ENCODE measurements at places on chromosomes 2 and 18.

GRCh38 chr2:224722250-224722649 is 6.1 kb upstream of the CCDC195 start:
- DNase-seq, result no peak

DNA sequence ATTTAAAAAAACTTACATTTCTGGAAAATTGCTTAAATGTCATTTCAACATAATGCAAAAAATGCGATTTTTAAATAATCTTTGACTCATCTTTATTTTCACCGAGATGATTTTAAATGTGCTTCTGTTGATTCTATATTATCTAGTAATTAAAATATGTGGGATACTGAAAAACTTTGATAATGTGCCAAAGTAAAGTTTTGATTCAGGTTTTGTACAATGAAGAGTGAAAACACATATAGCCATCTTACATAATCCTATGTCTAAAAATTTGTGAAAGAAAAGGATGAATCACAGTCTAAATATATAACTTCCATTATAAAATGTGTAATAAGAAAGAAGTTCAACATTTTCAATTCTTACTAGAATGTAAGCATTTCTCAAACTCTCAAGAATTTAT is 204.3 kb upstream of the ZC3H15 start:
- DNase-seq, result no peak

GRCh38 chr2:108587621-108588020 is 53.4 kb downstream of the LIMS1 start:
- no peak for DNase-seq

DNA sequence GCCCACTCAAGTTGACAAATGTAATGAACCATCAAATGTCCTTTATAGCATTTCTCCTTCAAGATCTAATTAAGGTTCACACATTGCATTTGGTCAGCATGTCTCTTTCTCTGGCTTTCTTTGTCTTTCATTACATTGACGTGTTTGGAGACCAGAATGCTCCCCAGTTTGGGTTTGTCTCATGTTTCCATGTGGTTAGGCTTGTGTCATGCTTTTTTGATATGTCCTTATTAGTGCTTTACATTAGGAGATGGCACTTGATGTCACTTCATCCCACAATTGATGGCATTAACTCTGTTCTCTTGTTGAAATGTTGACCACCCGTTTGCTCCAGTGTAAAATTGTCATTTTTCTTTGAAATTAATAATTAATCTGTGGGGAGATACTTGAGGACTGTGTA is 165.8 kb downstream of the AKAIN1 start:
- no peak for DNase-seq

GRCh38 chr2:172885996-172886395 is 150.4 kb downstream of the RAPGEF4 start:
- DNase-seq, result no peak

DNA sequence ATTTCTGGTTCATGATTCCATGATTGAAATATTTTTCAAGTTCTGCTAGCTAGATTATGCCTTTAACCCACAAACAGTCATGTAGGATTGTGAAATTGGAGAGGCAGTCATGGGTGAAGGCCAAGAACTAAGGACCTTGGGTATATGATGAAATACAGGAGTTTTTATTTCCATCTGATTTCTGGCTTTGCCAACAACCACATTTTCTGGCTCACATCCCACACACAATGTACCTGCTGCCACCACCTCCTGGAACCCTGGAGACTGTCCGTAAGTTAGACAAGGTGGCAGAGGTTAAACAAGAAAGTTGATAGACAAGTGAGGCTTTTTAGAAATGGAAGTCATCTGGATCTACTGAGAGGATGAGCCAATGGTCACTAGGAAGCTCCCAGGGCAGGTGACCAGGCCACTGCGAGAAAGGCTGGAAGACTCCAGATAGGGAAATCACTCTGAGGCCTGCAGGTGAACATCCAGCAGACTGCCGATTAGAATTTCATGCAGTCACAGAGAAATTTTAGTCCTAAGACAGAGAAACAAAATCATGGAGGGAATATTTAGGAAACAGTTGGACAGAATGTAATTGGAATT is 402.0 kb downstream of the ALK start:
- DNase-seq, result no peak

DNA sequence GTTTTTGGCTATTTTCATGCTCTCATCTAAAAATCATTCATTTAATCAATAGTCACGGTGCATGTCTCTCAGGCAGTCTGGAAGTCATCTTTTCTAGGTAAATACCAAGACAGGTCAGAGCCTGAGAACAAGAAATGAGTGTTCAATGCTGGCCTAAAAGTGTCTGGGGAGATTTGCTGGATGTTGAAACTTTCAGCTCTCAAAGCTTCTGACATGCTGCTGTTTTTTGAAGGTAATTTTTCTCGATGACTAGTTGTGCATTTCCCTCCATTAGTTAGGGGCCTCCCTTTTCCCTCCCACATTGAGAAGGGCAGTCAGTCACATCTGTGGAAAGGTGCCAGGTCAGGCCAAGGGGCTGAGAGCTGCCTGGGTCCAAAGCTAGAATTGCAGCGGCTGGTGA is 115.6 kb downstream of the LPIN1 start:
- DNase-seq, result no peak

DNA sequence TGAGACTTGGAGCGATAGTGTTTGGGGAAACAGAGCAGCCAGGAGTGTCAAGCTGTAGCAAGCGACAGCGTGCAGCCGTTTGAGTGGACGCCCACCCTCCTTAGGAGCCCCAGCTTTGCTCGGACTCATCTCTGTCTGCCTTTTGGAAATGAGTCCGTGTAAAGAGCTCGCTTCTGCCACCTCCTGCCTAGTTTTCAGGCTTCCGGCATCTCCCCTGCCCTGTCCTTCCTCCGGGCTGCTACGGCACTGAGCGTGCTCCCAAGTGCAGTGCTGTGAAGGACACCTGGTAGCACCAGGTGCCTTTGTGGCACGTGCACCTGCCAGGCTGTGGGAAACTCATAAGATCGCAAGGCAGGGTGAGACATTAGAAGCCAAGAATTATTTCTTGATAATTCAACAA is 117.1 kb downstream of the RNF144A start:
- DNase-seq, result no peak

DNA sequence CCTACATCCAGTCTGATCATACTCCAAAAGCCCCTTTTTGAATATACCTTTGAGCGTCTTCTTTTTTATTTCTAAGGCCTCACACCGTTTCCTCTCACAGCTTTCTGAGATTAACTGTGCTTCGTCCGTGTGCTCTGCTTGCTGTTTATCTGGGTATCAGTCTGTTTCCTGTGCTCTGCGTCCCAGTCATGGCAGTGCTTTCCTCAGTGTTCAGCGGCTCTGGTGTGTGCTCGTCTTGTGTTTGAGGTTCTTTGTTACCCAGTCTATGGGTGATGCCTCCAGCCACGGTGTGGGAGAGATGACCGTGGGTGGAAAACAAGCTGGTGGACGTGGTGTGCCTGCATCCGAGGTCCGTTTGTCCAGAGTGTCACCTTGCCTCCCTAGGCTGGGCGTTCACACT is 33.6 kb upstream of the BIN1 start:
- no peak for DNase-seq

DNA sequence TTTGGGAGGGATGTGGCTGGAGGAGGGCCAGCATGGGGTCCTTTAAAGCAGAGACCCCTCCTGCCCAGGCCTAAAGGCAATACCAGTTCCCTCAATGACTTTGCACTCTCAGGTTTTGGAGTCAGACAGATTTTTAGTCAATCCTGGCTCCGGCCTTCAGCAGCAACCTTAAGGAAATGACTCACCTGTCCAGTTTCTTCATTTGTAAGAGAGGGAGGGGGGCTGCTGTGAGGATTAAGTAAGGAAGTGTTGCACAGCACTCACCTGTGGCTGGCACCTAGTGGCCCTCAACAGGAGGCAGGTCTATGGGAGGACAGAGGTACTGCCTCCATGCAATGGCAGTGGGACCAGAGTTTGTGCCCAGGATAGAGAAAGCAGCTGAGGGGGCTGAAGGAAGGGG is 13.7 kb downstream of the CNGA3 start:
- no peak for DNase-seq

GRCh38 chr2:186976329-186976728 is 127.4 kb upstream of the ZSWIM2 start:
- DNase-seq, result no peak

- no peak for DNase-seq
Observed at GRCh38 chr2:216596980-216597509, 36.2 kb upstream of the IGFBP2 start.

DNA sequence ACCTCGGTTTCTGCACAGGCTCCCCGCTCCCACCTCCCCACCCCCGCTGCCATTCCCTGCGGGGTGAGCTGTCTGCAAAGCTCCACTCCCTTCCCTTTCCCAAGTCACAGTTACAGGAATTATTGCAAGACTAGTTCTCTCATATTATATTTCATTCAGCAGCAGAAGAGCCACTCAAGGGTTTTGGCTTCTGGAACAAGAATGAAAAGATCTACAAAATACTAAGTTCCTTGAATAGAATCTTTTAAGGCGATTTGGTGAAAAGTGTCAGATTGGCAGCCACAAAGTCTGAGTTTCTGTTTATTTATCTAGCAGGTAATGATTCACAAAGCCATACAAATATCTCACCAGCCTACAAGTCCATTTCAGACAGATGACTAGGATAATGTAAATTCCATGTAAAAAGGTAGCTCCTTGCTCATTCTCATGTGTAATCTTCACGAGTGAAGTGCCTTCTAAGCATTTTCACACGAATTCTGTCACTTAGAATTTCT is 221.9 kb upstream of the RBBP8 start:
- no peak for DNase-seq

- no peak for DNase-seq
Observed at GRCh38 chr18:80159713-80160636, 50.9 kb downstream of the ADNP2 start.

GRCh38 chr2:160269365-160269764 is 69.3 kb upstream of the ITGB6 start:
- no peak for DNase-seq

DNA sequence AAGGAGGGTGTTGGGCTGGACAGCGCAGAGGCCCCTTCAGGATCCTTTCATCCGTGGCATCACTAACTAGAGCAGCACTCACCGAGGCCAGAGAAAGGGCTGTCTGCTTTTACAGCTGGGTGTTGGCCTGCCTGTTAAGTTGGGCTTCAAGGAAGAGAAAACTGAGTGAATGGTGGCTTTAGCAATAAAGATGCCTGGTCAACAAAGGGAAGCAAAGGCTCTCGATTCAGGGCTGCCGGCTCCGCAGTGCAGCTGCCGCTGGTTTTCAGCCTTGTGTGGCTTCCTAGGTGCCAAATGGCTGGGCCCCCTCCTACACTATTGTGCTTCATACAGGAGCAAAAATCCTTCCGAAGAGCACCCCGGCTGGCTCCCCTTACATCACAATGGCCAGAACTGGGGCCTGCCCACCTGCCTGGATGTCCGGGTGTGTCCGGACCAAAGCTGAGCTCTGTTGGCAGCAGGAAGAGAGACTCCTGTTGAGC is 61.0 kb upstream of the GPR45 start:
- no peak for DNase-seq

GRCh38 chr2:147030966-147031720 is 813.7 kb upstream of the ACVR2A start:
- DNase-seq, result no peak

DNA sequence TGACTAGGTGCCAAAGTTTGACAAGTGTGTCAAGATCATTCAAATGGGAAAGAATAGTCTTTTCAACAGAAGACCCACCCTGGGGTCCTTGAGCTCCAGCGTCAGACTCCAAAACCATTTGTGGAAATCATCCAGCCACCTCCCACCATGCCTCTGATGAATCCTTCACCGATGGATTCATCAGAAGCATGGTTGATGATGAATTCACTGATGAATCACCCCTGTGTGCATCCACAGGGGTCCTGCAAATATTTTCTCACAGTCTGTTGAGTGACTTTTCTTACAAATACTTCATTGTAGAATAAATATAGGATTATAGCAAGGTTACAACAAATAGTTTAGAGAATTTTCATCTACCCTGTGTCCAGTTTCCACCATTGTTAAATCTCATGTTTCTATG is 4.3 kb downstream of the UGT1A9 start:
- no peak for DNase-seq

- DNase-seq, result no peak
Observed at GRCh38 chr2:12556762-12557161, 160.0 kb upstream of the TRIB2 start.

All from stimulated activated CD4-positive, alpha-beta T cell treated with anti-CD3 and anti-CD28 coated beads, TNF-alpha, amount 100 ng/mL, for 1 hour (primary cell).